Stimulated activated CD8-positive, alpha-beta memory T cell treated with anti-CD3 and anti-CD28 coated beads, Interleukin-4, amount 100 ng/mL, for 1 hour (primary cell): ENCODE measurements at places on chromosomes 5 and 9.

DNA sequence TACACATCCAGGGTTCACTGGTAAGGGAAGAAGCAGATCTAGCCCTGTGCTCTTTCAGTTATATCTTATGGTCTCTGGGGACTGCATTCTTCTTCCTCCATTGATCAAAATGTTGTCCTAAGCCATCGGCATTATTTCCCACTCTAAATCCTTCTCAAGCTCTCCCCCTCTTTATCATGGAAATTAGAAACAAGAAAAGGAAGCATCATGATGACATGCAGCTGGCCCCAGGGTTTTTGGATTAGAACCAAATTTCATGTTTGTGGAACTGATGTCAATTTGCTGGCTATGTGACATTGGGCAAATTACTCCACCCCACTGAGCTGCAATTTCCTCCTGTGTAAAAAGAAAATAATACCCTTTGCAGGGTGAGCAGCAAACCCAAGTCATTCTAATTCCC, 39.5 kb downstream of the MFAP3 start:
- DNase-seq: no peak

DNA sequence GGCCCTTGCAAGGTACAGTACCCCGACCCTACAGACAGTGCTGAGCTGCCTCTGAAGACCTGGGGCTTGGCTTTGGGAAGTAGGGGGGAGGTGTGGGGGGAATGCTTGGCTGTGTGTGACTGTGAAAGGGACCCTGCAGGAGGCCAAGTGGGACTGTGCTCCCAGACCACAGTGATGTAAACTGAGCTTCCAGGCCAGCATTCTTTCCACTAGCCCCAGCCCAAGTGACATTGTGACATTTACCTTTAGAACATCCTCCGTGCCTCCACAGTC, 31.2 kb downstream of the HMCN2 start:
- DNase-seq: no peak

DNA sequence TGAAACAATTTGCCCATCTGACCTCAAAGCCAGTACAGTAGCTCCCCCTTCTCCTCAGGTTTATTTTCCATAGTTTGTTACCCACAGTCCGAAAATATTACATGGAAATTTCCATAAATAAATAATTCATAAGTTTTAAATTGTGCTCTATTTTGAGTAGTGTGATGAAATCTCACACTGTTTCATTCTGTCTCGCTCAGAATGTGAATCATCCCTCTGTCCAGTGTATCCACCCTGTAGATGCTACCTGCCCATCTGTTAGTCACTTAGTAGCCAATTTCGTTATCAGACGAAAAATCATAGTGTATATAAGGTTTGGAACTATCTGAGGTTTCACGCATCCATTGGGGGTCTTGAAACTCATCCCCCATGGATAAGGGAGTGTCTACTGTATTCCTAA, 100.7 kb upstream of the IL7R start:
- DNase-seq: no peak

DNA sequence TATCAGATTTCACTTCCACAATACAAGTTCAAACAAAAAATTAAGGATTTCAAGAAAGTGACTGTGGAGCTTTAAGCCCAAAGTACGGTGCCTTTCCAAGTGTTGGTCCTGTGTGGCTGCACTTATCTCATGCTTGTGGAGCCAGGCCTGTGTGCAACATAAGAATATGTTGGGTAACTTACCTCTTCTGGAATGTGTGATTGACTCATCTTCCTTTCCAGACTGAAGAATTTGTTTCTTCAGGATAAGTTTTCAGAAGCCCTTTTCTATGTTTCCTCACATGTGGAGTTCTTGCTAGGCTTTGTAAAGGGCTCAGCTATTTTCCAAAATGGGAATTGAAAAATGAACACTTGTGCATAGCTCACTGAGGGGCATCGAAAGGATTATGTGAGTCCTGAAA, 485.1 kb upstream of the PAPPA start:
- DNase-seq: no peak

- no peak for DNase-seq
Measured at GRCh38 chr9:112007575-112008240, 111.1 kb downstream of the UGCG start.

DNA sequence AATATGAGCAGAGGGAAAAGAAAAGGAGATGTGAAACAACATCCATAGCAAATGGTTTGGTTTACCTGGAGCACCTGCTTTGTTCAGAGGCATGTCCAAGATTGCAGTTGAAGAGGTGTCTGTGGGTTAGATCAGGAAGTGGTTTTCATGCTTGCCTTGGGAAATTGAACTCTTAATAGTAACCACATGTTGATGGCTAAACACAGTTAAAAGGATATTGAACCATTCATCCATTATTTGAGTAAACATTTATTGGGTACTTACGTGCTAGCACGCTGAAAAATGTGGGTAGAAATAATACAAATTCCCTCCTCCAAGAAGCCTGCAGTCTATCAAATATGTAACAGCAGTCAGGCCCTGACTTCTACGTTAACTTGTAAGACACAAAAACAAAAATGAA, 235.7 kb upstream of the TNC start:
- DNase-seq: no peak
